Keratinocyte (primary cell): ENCODE measurements at places on chromosomes 5 and 9.

- DNase-seq, result no peak
Measured at GRCh38 chr9:6605202-6605601, 40.3 kb downstream of the GLDC start.

DNA sequence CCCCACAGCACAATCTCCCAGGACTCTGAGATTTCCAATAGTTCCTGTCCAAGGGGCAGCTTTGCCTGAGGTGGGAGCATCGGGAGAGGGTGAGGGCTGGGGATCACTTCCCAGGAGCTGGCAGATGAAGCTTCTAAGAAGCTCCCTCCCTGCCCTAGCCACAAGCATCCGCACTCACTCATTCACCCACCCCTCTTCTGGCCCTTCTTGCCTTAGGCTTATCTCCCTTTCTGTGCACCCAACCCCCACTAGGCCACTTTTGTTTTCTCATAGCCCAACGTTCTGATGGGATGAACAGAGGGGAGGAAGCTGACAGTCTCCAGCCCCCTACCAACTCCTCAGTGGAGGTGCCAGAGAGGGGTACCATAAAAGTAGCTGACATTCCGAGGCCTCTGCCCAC is 3.7 kb upstream of the PCDH1 start:
- DNase-seq, result no peak

DNA sequence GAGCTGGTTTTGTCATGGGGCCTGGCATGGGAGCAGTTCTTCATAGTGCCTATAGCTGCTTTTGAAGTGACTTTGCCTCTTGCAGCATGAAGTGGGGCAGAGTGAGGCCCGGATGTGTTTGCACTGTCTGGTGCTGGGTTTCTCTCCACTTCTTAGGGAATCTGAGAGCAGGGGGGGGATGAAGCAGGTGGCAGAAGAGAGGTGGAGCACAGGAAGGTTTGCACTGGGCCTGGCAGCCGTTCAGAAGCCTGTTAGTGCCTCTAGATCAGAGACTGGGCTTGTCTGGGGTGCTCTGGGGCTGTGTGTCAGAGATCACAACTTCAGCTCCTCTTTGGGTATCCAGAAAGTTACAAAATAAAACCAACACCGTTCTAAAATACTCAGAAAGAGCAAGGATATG is 18.4 kb downstream of the USP20 start:
- no peak for DNase-seq

DNA sequence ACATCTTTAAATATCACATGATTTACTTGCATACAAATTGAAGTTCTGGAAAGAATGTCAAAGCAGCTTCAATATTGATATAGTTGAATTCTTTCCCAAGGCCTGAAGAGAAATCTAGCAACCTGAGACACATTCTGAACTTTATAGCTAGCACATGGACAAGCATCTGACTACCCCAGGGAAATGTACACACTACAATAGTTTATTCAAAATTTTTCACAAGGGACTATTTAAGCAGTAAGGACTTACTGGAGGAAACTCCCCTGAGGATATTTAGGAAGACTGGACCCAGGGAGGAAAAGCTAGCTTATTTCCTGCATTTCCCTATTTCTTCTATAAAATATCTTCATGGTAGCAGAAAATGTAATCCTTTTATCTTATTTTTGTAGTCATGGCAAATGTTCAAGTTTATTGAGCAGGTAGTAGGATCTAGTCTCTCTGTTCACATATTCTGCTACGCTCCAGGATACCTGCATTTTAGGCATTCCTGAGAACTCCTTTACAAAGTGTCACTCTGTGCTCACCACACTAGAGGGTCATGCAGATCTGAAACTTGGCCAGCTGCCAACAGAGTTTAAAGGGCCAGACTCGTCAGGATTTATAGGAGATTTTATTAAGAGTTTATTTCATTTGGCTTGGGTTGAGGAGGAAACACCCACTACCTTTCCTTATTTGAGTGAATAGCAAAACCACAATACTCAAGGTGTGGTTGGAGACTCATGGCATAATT is 348.4 kb upstream of the FTMT start:
- no peak for DNase-seq

GRCh38 chr9:99112750-99113413 is 8.0 kb downstream of the TGFBR1 start:
- DNase-seq, result no peak

GRCh38 chr9:13957089-13957488 is 356.9 kb downstream of the NFIB start:
- DNase-seq, result no peak

- DNase-seq, result no peak
Measured at GRCh38 chr5:124948754-124949275, 202.4 kb upstream of the ZNF608 start.

- DNase-seq, result peak; percentile 7
Measured at GRCh38 chr9:347667-348292, 133.1 kb downstream of the DOCK8 start.

DNA sequence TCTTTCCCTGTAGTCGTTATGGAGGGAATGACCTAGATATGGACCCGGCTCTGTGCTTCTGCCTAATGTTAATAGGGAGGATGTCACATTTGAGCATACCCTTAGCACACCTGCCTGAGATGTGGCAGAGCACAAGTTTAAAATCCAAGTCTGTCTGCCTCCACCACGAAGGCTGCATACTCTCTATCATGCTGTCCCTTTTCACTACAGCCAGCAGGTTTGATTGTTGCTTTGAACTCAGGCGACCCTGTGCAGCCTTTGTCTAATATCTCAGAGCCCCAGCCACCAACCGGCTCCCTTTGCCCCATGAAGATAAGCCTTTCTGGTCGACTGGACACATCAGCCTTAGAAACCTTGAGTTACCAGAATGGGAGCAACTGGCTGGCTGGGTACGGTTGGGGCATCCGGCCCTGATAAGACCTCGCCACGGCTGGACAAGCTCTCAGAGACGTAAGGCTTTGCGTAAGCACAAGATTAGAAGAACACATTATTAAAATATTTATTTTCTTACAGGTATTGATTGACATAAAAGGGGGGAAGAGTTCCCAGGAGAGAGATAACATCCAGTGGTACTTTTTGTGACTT is 222.0 kb upstream of the TRIM32 start:
- DNase-seq, result no peak

GRCh38 chr9:86974421-86974820 is 27.1 kb upstream of the GAS1 start:
- no peak for DNase-seq

DNA sequence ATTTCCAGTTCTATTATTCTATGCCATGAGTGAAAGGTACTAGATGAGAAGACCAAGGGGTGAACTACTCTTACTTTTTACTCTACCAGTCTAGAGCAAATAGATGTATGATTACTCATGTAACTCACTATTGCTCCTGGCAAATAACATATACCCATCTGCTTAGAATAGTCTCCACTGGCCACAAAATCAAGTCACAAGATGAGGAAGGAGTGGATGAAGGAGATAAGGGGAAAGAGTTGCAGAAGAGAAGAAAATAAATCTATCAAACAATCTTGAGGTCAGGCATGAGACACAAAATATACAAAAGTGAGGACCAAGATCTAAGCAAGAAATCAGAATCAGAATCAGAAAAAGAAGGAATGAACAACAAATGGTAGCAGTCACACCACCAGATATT is 13.7 kb upstream of the NR4A3 start:
- DNase-seq, result no peak

DNA sequence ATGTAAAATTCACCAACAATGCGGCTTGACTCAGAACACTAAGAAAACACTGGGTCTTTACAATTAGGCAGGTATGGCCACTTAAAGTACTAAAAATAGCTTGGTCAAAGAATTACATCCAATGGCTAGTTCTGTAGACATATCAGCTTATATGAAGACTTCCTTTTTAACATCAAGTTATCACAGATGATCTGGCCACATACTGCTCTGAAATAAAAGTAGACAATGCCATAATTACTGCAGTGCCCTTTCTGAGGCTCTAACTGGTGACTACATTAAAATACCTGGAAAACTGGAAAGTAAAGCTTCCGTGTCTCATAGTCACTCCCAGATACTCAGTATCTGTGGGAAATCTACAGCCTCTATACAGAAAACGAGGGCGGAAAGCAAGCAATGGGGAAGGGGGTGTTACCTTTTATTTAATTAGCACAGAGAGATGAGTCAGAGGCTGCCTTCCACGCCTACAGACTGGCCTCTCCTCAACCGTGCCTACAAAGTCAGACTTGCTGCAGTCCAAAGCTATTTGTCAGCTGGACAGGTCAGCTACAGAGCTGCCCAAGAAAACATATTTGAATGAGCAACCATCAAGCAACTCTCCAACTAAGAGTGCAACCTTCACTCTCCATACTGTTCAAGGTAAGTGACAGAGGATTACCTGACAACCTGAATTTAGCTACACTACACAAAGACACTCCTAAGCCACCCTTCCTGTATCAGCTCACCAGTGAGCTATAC is 8.7 kb downstream of the SERINC5 start:
- DNase-seq, result peak; percentile 71

DNA sequence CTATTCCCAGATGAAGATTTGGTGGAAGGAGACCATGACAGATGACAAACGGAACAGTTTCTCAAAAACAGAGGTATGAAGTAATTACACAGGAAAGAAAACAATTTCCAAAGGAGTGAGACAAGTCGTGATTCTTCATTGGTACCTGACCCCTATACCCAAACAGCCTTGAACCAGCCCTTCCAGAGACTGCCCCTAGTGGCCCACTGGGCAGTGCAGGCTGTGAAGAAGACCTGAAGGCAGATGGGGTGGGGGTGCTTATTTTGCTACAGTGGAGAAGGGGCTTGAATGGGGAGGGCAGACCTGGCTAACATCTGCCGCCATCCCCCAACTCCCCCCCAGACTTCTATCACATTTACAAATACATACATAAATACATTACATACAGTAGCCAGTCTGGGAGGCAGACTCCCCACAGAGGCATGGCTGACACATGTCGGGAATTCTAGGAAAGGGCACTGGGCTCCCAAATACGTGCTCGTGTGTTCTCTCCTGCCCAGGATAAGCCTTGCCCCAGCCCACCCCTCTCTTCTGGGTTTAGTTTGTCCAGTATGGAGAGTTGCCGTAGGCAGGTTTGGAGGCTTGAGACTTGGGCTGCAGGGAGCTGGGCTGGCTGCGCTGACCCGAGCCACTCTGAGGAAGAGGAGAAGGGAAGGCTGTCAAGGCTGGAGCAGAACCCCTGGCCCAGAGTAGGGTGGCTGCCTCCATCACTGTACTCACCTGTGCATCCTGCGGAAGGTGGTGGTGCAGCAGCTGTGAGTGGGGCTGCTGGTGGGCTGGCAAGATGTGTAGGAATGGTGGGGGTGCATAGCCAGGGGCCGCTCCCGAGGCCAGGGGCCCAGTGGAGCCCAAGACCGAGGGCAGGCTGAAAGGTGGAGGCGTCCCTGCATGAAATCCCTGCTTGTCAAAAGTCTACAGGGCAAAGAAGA is 105.3 kb downstream of the UBE2R2 start:
- no peak for DNase-seq

GRCh38 chr9:133359399-133360175 is 3.2 kb downstream of the SURF2 start:
- no peak for DNase-seq

DNA sequence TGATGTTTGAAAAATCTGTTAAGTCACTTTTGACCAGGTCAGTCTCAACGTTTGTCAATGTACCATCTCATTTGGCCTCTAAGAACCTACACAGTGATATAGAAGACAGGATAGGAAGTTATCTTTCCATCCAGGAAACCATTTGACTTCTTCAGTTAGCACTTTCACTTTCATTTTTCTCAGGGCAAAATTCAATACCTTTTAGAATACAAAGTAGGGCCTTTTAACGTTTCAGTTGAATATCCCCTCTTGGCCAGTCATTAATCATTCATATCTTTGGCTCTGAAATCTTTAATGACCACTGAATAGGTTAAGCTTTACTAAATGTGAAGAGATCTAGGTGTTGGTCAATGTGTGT is 101.1 kb upstream of the GNAQ start:
- DNase-seq, result no peak

- DNase-seq, result no peak
Measured at GRCh38 chr5:139164020-139164419, 34.1 kb downstream of the SIL1 start.

- DNase-seq, result no peak
Measured at GRCh38 chr5:62909326-62909725, 330.7 kb downstream of the LRRC70 start.

- DNase-seq, result no peak
Measured at GRCh38 chr9:136229096-136230065, 16.2 kb downstream of the QSOX2 start.

- no peak for DNase-seq
Measured at GRCh38 chr5:80204808-80205614, 50.8 kb downstream of the SERINC5 start.

GRCh38 chr9:138112791-138113600 is 235.4 kb downstream of the CACNA1B start:
- no peak for DNase-seq

- DNase-seq, result no peak
Measured at GRCh38 chr5:34436761-34437501, 219.2 kb upstream of the RAI14 start.

GRCh38 chr5:160506006-160507004 is 84.7 kb downstream of the PTTG1 start:
- DNase-seq, result no peak

DNA sequence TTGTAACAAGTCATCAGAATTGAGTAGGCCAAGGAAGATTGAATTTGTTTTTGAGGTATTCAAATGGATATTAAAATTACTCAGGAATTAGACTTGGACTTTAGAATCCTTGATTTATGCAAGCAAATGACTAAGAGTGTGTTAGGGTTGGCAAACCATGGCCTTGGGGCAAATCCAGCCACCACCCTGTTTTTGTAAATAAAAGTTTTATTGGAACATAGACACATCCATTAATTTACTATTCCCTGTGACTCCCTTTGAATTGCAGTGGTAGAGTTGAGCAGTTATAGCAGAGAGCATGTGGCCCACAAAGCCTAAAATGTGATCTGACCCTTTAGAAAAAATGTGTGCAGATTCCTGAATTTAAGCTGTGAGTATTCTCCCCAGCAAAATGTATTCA is 115.6 kb downstream of the WDR70 start:
- DNase-seq, result no peak

GRCh38 chr5:14906628-14907027 is 35.0 kb upstream of the ANKH start:
- DNase-seq, result no peak

DNA sequence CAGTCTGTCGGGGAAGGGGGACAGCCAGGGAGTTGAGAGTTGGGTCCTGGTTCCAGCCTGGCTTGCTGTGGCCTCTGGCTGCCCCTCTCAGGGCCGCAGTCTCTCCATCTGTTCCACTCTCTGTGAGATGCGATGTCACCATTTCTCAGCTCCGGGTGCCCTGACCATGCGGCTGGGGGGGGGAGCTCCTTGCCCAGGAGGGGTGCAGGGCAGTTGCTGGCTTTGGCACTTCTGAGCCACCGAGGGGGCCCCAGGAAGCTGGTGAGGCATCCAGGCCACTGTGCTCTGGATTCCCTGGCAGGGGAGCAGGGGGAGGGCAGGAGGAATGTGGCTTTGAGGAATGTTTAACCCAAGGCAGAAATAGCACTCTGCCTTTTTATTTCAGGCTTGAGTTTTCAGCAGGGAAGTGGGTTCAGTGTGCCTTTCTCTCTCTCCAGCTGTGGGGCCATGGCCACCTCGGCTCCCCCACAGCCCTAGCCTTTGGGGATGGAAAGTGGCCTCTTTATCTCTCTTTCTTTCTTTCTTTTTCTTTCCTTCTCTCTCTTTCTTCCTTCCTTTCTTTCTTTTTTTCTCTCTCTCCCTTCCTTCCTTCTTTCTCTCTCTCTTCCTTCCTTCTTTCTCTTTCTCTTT is 11.0 kb downstream of the NCS1 start:
- DNase-seq, result no peak
